Forelimb muscle (tissue), 1 donor: ENCODE measurements at places on chromosomes 7 and 10.

DNA sequence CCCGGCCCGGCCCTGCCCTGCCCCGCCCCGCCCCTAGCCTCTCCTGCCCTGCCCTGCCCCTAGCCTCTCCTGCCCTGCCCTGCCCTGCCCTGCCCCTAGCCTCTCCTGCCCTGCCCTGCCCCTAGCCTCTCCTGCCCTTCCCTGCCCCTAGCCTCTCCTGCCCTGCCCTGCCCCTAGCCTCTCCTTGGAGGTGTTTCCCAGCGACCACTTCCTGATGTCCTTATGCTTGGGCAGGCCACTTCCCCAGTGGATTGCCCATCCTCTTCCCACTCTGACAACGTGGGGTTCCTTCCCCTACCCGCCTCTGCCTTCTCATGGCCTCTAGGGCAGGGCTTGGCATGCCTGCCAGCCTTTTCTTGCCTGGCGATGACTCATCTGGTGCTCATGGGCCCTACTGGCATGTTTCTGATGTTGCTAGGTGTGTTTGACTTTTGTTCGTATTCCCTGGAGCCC is 21.2 kb downstream of the PRXL2A start:
- DNase-seq: no peak

DNA sequence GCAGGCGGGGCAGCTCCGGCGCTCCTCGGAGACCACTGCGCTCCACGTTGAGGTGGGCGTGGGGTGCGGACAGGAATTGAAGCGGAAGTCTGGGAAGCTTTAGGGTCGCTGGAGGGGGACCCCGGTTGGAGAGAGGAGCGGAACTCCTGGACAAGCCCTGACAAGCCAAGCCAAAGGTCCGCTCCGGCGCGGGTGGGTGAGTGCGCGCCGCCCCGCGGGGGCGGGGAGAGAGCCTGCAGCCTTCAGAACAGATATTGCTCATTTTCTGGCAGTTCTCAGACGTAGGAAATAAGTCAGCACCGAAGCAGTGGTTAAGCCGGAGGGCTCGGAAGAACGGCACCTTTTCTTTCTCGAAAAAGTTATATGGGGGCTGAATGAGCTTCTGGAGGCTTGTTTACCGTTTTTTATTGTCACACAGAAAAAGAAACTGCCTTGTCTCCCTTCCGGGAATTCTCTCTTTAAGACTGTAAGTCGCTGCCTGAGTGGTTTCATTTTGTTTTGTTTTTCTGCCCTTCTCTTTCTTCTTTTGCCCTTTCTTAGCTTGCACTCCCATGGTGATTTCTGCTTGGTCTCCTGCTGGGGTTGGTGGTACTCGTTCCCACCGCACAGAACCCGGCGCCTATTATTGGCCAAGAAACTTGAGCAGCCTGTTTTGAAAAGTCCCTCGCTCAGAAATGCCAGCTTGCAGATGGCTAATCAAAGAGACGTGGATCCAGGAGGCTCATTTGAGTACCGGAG is 732 bp downstream of the FAS start:
- DNase-seq: no peak

- no peak for DNase-seq
These were observed 335.8 kb upstream of the KAT6B start for GRCh38 chr10:74490551-74490950.

GRCh38 chr10:99917963-99918825 is 91.6 kb downstream of the DNMBP start:
- DNase-seq: peak; percentile 24

GRCh38 chr10:124495162-124495561 is 33.5 kb downstream of the LHPP start:
- no peak for DNase-seq

GRCh38 chr10:72720814-72721660 is 29.1 kb downstream of the MCU start:
- DNase-seq: no peak

DNA sequence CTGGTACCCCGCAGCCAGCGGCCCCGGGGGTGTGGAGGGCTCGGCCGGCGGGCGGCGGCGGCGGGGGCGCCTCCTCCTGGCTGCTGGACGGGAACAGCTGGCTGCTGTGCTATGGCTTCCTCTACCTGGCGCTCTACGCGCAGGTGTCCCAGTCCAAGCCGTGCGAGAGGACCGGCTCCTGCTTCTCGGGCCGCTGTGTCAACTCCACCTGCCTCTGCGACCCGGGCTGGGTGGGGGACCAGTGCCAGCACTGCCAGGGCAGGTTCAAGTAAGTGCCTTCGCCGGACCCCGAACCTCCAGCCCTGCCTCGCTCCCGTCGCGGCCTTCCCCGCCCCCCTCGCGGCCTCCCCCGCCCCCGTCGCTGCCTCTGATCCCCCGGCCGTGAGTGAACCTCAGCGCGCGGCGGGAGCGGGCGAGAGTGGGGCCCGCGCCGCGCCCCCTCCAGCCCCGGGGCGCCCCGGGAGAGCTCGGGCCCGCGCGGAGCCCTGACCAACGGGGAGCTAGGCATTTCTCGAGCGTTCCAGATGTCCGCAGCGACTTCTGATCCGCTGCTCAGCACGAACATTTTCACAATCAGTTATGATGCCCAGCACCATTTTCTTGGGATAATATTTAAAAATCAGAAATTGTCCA is 727 bp downstream of the ATRNL1 start:
- no peak for DNase-seq

DNA sequence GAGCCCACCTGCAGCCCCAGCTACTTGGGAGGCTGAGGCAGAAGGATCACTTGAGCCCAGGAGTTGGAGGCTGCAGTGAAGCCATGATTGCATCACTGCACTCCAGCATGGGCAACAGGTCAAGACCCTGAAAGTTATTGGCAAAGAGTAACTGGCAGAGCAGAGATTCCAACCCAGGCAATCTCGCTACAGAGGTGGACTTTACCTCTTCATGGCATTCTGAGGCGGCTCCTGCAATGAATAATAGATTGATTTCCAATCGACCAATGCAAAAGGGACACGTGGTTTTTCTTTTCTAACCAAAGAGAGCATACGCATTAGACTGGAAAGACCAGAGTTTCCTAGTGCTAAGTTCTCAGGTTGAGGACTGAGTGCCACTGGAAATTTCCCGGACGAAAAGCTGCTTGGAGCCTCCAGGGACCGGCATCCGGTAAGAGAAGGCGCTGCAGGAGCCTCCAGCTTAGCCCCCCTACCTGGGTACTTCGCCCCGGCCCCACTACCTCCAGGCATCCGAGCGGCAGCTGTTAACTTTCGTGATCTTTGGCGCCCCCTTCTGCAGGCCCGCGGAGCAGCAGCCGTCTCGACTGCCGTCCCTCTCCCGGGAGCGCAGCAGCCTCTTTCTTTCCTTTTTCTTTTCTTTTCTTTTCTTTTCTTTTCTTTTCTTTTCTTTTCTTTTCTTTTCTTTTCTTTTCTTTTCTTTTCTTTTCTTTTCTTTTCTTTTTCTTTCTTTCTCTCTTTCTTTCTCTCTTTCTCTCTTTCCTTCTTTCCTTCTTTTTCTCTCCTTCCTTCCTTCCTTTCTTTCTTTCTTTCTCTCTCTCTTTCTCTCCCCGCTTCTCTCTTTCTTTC is 4.1 kb downstream of the MBLAC1 start:
- DNase-seq: no peak

DNA sequence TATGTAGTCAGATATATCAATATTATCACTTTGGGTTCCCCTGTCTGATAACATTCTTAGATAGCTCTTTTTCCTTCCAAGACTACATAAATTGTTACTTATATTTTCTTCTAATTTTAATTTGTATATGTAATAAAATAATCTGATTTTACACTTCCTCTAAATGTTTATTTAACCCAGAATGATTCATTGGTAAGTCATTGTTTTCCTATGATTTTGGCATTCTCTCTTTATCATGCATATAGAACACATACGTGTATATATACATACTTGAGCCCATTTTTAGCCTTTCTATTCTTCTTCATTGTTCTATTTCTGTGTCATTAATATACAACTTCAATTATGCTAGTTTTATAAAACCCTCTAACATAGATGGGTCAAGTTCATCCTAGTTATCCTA is 16.6 kb downstream of the SFTPD start:
- DNase-seq: no peak

DNA sequence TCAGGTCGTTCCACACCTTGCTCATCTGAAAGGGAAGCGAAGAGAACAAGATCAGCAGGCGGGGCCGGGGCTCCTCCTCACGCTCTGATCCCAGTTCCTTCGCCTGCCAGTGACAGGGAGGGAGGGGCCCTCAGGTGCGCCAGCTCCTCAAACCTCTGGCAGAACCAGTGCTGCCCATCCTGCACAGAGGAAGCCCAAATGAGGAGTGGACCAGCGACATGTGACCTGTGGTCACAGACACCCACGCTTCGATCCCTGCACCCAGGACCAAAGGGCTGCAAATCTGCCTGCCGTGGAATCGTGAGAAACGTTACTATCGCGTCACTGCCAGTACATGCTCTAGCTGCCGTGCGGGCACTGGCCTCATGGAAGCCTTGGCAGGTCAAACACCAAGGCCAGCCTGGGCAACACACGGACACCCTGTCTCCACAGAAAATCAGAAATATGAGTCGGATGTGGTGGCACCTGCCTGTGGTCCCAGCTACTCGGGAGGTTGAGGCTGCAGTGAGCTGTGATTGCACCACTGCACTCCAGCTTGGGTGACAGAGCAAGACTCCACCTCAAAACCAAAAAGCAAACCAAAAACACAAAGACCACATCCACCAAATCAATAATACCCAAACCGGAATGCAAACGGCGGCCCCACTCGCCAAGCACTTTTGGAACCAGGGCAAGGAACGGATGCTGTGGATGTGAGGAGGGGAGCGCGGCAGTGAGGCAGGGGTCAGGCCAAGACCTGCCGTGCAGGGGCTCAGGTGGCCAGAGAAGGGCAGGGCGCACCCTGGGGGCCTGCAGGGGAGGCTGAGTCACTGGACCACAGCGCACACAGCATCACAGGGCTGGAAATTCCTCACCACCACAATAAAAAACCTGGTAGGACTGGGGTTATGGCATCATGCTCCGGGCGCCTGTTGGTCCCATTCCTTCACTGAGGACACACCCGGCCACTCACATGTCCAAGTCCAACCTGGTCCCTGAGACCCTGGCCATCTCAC is 13.4 kb downstream of the NUDT1 start:
- DNase-seq: no peak

DNA sequence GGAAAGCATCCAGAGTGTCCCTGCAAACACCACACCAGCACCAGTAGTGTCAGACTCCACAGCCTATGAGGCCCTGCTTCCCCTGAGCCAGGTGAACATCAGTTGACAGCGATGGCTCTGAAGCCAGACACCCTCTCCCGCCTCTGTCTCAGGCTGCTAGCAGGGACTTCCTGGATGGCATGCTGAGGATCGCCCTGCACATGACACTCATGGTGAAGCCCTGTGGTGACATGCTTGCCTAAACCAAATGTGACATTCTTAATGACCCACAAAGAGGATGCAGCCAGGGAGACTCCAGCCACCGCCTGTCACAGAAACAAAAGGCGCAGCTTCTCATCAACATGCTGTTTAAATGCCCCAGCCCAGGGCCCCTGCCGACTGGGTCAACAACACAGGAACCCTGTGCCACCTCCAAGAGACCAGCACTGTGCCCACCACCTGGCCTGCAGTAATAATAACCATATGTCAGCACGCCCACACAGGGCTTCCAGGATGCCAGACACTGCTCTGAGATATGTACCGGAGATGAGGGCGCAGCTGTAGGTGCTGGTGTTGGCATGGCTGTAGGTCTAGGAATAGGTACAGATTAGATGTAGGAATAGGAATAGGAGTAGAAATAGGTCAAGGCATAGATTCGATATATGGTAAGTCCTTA is 81.3 kb downstream of the GRID1 start:
- no peak for DNase-seq

GRCh38 chr10:44244745-44245600 is 139.9 kb downstream of the CXCL12 start:
- DNase-seq: no peak

GRCh38 chr10:132375795-132376297 is 21.2 kb upstream of the PWWP2B start:
- no peak for DNase-seq

GRCh38 chr7:98378210-98378819 is 22.6 kb downstream of the BAIAP2L1 start:
- DNase-seq: no peak

- DNase-seq: no peak
These were observed 111.2 kb downstream of the RALA start for GRCh38 chr7:39734633-39735004.

- no peak for DNase-seq
These were observed 247.3 kb downstream of the SUGCT start for GRCh38 chr7:40382145-40382544.

DNA sequence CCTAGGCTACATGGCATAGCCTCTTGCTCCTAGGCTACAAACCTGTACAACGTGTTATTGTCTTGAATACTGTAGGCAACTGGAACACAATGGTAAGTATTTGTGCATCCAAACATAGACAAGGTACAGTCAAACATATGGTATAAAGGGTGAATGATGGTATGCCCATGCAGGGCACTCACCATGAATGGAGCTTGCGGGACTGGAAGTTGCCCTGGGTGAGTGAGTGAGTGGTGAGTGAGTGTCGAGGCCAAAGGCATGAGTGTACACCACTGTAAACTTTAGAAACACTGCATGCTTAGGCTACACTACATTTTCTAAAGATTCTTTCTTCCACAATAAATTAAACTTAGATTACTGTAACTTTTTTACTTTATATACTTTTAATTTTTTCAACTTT is 165.7 kb downstream of the PARD3 start:
- DNase-seq: no peak

GRCh38 chr7:124027236-124027635 is 5.6 kb downstream of the TMEM229A start:
- no peak for DNase-seq

GRCh38 chr7:53657586-53657985 is 622.2 kb downstream of the POM121L12 start:
- DNase-seq: no peak

- no peak for DNase-seq
These were observed 33.5 kb upstream of the UMAD1 start for GRCh38 chr7:7607010-7607409.

- no peak for DNase-seq
These were observed 26.1 kb downstream of the IL15RA start for GRCh38 chr10:5951167-5951711.

DNA sequence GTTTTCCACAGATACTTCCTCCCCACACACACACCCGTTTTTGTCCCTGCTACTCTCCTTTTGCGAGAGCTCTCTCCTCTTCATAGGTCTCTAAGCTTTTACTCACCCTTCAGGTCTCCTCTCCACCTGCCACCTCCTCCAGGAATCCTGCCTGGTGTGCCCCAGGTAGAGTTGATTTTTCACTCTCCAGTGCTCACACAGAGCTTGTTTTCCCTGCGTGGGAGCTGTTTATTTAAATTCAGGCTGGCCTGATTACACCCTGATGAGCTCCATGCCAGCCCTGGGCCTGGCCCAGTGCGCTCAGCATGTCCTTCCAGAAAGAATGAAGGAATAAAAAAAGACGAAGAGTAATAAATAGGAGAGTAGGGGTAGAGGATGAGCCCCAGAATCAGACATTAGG is 7.5 kb upstream of the CLDN4 start:
- no peak for DNase-seq

GRCh38 chr7:47594406-47594805 is 12.5 kb upstream of the TNS3 start:
- no peak for DNase-seq
